ENCODE measurements at places on chromosomes 1 and 21.

GRCh38 chr1:25765923-25766589, 33.9 kb upstream of the SELENON start:
- DNase-seq: no peak

- DNase-seq: no peak
These were observed 55.6 kb upstream of the RGS7 start for GRCh38 chr1:241412646-241413045.

DNA sequence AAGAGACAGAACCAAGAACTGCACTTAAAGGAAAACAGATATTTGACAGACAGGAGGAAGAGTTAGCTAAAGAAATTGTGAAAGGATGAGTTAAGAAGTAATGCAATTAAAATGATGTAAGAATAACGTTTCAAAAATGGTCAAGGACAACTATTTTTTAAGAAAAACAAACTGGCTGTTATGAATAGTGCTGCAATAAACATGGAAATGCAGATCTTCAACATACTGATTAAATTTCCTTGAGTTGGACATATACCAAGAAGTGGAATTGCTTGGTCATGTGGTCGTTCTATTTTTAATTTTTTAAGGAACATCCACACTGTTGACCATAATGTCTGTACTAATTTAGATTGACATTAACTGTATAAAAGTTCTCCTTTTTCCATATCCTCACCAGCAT, 23.1 kb upstream of the PHTF1 start:
- DNase-seq: no peak

DNA sequence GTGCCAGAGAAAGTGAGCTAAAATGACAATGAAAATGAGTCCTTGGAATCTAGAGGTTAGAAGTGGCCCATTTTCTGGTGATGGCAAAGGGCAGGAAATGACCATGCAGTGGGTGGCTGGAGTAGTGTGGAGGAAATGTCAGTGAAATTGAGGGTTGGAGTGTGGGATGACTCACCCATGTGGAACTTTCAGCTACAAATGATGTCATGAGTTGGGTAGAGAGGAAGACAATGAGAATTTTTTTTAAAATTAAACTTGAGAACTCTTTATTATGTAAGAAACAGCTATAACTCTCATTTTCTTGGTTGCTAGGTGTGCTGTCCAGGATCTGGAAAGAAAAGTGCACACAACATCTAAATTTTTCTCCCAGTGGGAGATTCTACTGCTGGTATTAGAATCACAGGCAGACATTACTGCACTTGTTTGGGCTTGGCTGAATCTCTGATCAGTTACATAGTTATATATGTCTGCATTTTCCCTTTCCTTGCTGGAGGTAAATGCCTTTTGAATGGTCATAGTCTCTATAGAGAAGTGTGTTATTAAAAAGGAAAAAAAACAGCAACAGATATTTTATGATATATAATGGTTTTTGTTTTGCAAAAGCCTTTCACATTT, 56.8 kb upstream of the GNG12 start:
- DNase-seq: no peak

DNA sequence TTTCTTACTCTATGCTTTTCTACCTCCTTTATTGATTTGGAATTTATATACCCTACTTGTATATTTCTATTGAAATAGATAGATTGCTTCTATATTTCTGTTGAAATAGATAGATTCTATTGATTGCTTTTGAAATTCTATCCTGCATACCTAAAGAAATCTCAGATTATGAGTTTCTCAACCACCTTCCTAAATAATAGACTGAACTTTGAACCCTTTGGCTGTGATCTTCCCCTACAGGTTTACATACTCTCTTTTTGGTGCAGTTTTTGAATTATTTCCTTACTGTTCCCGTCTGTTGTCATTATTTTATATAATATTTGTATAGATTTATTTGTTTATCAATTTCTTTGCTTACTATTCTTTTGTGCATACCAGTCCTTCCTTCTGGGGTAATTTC, 20.4 kb upstream of the CSF3R start:
- DNase-seq: no peak

DNA sequence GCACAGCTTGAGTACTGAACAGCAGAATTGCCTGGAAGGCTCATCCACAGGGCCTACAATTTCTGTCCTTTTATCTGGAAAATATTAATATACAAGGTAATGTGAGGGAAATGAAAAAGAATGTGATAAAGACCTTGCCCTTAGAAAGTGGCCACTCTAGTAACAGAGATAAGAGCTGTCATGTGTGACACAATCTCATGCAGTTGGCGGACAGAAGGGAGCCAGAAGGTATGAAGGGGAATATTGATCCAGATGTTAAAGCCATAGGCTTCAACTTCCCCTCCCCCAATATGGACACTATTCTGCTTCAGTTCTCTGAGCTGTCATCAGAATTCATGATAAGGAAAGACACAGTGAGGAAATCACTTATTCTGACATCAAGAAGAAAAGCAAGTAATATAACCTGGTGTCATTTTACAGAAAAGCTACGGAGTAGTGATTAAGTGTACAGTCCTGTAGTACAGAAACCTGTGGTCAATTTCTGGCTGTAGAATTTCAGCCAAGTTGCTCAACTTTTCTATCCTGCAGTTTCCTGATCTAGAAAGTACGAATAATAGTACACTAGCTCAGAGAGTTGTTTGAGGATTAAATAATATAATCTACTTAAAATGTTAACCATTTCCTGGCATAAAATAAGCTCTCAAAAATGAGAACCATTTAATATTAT, 572.1 kb downstream of the DPYD start:
- DNase-seq: no peak

GRCh38 chr1:203075236-203076030, 10.4 kb downstream of the MYOG start:
- no peak for DNase-seq

DNA sequence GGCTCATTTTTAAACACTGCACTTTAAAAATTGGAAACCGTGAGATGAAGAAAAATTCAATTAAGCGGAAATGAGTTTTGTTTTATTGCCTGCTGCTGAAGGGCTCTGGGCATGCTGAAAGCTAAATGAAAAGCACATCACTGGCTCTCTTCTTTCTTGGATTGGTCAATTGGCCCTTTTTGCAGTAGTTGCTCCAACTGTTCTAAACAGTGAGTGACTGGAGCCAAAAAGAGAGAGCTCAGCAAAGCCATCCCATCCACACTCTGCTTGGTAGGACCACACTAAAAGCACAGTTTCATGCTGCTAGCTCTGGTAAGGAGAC, 48.1 kb downstream of the LHX4 start:
- no peak for DNase-seq

GRCh38 chr1:176773038-176773437, 310.1 kb downstream of the PAPPA2 start:
- DNase-seq: no peak

DNA sequence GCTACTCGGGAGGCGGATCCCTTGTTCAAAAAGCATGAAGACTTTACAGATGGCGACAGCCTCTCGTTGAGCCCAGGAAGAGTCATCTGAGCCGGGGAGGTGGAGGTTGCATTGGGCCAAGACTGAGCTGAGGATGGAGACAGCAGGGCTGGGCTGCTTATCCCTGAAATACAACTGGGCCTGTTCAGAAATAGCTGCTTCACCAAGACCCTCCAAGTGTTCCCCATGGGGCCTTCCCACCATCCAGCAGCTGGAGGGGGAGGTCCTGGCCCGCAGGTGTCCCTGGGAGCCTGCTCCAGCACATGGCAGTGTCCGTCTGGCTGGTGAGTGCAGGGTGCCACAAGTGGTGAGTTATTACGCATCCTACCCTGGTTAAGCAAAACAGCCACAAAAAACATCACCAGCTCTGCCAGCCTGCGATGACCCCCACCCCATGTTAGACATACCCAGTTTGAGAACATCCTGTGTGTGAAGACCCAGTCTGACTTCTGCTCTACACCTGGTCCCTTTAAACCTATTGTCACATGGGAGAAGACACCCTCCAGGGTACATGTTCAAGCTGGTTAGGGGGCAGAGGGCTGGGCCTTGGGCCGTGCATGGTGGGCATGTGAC, 93.1 kb upstream of the TMPRSS2 start:
- no peak for DNase-seq

GRCh38 chr1:33211972-33212371, 30.1 kb upstream of the TRIM62 start:
- no peak for DNase-seq

DNA sequence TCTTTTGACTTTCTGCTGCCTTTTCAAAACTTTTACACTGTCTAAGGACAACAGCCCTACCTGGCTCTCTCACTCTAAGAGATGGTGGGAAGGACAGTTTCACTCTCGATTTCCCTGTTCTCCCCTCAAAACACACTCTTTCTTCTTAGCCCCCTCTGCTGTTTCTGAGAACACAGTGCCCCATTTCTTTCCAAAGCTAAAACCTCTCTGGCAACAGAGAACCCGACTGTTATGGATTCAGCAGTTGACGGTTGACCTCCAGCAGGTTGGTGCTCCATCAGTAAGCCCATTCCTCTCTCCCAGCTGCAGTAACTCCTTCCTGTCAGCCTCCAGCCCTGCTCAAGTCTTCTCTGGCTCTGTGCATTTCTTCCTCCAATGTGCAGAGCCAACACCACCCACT, 88.2 kb upstream of the ABCD3 start:
- no peak for DNase-seq

DNA sequence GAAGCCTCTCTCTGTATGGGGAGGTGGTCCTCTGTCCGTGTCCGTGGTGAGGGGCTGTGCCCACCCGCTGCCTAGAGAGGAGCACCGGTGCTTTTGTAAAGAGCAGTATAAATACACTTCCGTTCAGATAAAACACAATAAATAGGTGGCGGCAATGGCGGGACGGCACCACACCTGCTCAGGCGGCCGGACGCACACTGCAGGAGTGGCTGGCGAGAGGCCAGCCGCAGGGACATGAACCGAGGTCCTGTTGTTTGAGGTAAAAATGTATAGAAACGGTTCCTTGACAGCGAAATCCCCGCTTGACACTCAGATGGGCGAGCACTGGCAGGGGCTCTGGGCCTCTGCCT, 40.8 kb downstream of the KRTAP10-1 start:
- no peak for DNase-seq

GRCh38 chr1:109897259-109897955, 13.2 kb upstream of the CSF1 start:
- no peak for DNase-seq

DNA sequence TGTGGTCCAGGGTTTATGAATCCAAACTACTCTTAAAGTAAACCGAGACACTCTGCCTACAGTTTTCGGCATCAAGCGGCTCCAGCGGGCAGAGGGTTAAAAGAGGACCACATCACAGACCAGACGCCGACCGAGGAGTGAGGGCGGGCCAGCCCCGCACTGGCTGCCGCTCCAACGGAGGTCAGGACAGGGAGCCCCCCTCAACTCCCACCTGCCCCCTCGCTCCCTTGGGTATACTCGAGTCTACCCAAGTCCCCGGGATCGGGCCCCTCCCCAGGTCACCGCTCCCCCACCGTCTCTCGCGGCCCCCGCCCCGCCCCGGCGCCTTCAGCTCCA, 312 bp downstream of the ARNT start:
- DNase-seq: no peak

GRCh38 chr1:201820413-201820812, 8.5 kb upstream of the IPO9 start:
- no peak for DNase-seq

- DNase-seq: no peak
These were observed at the start of gene NGF for GRCh38 chr1:115337633-115338456. TSS of gene NGF (minus strand) at chr1:115338249. CDS start at chr1:115286795, 51,454 bp downstream.

GRCh38 chr1:161763522-161764098, 2.5 kb upstream of the ATF6 start:
- DNase-seq: no peak

DNA sequence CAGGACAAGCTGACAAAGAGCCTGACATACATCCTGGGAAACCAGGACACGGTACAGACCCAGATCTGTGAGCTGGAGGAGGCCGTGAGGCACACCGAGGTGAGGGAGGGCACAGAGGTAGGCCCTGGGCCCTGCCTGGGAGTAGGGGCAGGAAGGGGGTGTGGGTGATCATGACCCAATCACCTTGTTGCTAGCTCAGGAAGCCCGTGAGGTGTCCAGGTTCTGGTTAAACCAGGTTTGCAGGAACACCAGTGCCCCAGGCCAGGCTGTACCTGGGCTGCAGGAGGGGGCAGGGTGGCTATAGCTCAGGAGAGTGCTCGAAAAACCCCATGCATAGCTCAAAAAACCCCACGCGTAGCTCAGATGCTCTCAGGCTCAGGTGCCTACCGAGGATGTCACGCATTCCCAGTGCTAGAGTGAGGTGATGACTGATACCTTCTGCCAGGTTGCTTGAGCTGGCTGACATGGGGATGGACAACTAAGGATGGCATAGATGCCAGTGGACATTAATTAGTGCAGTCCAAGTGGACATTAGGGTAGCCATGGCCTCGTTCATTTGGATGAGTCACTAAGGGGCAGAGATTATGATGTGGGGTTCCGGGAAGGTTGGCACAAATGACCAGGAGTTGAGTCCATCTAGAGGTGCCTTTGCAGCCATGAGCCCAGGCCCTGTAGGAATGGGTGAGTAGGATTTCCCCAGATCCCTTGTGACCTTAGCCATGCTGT, 3.7 kb downstream of the TRIM46 start:
- no peak for DNase-seq

GRCh38 chr1:228478912-228479711, 8.1 kb upstream of the RNF187 start:
- no peak for DNase-seq

- DNase-seq: no peak
These were observed 21.9 kb downstream of the CLCA2 start for GRCh38 chr1:86445919-86446318.

DNA sequence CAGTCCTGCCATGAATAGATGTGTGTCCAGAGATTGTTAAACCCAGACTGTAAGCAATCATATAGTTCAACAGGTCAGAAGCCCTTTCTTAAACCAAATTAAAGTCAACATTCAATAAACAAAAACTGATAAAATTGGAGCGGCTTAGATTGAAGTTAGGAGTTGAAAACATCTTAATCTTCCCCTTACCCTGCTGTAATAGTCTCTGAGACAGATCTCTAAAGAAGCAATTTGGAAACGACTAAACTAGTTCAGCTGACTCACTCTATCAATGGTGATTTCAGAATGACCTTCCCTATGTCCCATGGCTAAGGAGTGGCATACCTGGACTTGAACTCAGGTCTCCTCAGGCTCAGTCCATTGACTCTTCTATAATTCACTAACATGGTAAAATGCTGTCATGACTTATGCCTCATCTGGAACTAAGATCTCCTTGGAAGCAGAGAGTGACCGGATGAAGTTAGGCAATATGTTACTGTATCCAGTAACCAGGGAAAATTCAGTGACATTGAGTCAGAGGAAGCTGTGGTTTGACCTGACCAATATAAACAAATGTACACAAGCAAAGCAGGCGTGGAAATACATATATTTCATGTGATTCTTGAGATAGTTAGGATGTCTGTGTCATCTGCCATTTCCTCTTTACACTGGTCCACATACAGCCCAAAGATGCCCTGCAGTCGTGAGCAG, 30.1 kb downstream of the SGIP1 start:
- no peak for DNase-seq

- no peak for DNase-seq
These were observed 605.9 kb downstream of the NPHP4 start for GRCh38 chr1:5386371-5386770.

GRCh38 chr21:36688324-36688723, 10.6 kb upstream of the SIM2 start:
- no peak for DNase-seq

GRCh38 chr1:57142999-57143398, 177.2 kb upstream of the C8B start:
- no peak for DNase-seq
